ENCODE measurements at places on chromosomes 3 and 15.

- DNase-seq, result peak; percentile 7
Measured at GRCh38 chr3:149085828-149086231, 503 bp downstream of the HLTF start.

DNA sequence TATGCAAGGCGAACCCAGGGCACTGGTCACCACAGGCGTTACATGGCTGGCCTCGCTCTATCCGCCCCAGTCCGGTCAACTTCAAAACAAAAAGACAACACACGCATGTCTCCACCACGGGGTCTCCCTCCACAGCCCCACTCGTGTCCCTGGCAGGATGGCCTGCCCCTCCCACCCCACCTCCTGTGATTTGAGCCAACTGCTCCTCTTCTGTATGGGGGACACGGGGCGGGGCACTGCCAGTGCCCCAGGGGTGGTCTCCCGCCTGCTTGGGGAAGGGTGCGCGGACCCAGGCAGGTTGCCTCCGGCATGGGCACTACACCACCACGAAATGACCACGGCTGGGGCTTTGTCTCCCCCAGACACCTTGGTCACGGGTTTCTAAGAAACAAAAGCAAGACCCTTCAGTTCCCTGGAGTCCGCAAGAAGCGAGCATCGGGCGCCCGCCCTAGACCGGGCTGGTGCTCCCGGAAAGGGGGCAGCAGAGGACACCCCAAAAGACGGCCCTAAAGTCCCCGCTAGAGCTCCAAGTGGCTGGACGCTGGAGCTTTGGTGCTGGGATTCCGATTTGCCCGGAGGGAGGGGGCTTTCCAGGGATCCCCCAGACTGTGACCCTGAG, 219.3 kb upstream of the PRICKLE2 start:
- DNase-seq, result no peak

DNA sequence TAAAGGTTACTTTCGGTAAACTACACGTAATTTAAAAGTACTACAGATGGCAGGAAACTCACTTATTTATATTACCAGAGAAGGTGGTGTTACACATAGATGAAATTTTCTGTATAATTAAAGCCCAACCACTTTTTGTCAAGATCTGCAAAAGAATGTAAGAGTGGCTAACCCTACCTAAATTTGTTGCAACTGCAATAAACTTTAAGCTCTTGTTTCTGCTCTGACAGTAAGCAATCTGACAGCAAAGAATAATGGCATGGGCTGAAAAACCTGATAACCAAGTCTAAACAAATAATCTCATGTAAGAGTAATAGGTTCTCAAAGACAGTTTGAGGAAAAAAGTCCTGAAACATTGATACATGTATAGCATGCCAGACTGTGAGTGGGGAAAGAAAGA, 897.3 kb downstream of the TUSC7 start:
- no peak for DNase-seq

GRCh38 chr3:76554707-76555106, 485.2 kb upstream of the ROBO2 start:
- DNase-seq, result no peak

- DNase-seq, result no peak
Measured at GRCh38 chr15:39239562-39239961, 341.3 kb upstream of the THBS1 start.

- DNase-seq, result no peak
Measured at GRCh38 chr3:172156586-172156955, 117.2 kb downstream of the FNDC3B start.

- no peak for DNase-seq
Measured at GRCh38 chr15:33699691-33700447, 268.4 kb upstream of the CHRM5 start.

- no peak for DNase-seq
Measured at GRCh38 chr15:81029414-81030300, 28.9 kb downstream of the TLNRD1 start.

DNA sequence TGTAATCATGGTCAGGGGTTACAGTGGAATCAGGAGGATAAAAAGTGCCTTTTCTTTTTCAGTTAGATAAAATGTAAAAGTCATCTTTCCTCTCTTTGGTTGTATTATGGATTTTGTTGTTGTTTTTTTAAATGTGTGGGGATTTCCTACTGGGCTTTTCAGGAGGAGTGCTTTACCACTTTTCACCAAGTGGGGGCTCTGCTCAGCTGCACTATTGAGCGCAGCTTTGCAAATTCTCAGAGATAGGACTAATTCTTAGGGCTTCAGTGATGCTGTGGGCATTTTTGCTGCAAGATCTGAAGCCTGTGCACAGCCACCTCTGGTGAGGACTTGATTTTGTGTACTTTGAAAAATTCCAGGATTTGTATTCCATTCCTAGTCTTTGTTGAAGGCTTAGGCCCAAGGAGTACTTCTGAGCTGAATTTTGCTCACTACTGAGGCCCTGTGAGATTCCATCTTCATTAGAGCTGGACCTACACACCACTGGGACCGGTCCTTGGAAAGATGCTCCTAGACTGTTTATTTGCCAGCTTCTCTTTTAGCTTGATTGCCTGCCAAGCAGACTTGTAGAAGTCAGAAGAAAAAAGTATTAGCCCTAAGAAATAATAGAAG, 7.5 kb downstream of the GNB5 start:
- no peak for DNase-seq

GRCh38 chr15:57563416-57563815, 28.3 kb upstream of the MYZAP start:
- no peak for DNase-seq

- DNase-seq, result no peak
Measured at GRCh38 chr3:152263711-152264110, 5.0 kb upstream of the MBNL1 start.

DNA sequence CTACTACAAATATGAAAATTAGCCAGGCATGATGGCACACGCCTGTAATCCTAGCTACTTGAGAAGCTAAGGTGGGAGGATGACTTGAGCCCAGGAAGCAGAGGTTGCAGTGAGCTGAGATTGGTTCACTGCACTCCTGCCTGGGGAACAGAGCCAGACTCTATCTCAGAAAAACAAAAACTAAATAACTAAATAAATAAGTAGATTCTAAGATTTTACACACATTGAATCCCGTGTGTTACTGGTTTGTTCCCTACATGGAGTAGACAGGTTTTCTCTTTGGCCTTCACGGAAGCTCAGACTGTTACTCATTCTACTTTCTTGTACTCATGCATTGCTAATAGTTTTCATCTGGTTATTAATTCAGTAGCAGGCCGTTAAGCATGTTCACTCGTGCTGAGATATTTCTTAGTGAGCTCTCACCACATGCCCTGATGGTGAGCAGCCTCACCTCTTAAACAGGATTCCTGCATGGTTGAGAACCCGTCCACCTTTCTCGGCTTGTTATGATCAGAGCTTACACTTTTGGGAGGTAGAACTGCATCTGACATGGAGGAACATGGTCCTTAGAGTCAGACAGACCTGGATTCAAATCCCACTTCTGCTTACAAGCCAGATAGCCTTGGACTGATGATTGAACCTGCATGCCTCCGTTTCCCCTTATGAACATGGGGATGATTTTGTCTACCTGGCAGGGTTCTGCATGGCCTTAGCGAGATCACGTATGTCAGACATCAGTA, 49.1 kb downstream of the CMTM7 start:
- no peak for DNase-seq
